ENCODE measurements at places on chromosomes 5 and 9. TPM values are rescaled to one million over a fixed set of nuclear protein-coding genes. Genes with fewer than 3 reads are reported as not detected.
A peak's percentile ranks its signal among the peaks of the same experiment; 100 is the strongest.

DNA sequence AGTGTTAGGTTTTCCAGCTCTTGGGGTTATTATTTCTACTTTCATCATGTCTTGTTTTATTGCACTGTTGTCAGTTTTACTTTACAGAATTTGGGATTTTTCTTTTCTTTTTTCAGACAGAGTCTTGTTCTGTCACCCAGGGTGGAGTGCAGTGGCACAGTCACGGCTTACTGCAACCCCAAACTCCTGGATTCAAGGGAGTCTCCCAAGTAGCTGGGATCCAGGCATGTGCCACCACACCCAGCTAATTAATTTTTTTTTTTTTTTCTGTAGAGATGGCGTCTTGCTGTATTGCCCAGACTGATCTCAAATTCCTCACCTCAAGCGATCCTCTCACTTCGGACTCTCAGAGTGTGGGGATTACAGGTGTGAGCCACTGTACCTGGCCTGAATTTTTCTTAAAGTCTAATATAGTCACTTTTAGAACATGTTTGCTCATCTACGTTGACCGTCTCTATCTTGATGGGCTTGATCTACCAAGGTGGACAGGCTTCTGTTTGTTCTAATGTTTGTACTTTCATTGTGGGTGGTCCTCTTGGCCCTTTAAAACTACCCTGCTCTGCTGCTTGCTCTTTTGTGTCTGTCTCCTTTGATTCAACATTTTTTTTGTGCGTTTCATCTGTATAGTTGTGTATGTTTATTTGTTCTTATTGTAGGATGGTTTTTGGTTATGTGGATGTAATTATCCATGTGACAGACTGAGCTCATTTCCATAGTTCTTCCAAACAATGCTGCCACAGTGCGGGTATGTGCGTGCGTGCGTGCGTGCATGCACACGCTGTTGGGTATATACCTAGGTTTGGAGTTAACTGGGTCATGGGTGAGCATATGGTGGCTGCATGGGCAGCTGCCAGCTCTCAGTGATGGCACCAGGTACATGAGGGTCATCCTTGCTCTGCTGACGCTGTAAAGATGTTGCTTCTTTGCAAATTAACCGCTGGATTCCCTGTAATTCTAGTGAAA is 18.1 kb downstream of the PRRC2B start:
- no peak for DNase-seq

- no peak for DNase-seq
These were observed 49.9 kb downstream of the FGF18 start for GRCh38 chr5:171469326-171469725.

GRCh38 chr5:142680605-142681259 is 5.2 kb downstream of the FGF1 start:
- DNase-seq, result peak; percentile 88

The C5orf58 gene
- total RNA-seq, result 2.4 TPM

- DNase-seq, result no peak
These were observed 11.6 kb upstream of the PRR16 start for GRCh38 chr5:120452471-120452870.

The TMC1 gene
- not detected for total RNA-seq

The LCN1 gene
- total RNA-seq, result not detected

GRCh38 chr5:155772009-155772662 is 554.8 kb upstream of the SGCD start:
- no peak for DNase-seq

GRCh38 chr9:3215658-3216057 is 310.1 kb downstream of the RFX3 start:
- DNase-seq, result no peak

The GRAMD2B gene
- 5.2 TPM for total RNA-seq

GRCh38 chr5:42285230-42285629 is 138.0 kb upstream of the GHR start:
- no peak for DNase-seq

GRCh38 chr9:75019022-75019421 is 9.1 kb downstream of the CARNMT1 start:
- DNase-seq, result no peak

The KCTD16 gene
- 0.03 TPM for total RNA-seq

DNA sequence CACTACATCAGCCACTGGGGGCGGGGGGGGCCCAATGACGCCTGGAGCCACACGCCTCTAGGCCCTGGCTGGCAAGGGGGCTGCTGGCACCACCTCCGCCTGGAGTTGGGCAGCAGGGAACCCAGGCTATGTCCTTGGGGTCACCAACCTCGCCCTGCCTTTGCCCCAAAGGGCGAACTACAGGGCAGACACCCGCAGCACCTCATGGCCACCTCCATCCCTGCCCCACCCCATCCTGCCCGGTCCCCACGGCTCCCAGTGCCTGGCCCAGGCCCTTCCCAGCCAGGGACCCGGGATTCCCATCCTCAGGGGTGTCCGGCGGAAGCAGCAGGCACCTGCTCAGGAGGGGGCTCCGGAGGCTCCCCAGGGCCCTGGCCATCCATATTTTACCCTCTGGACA is 37.0 kb downstream of the NACC2 start:
- DNase-seq, result no peak

DNA sequence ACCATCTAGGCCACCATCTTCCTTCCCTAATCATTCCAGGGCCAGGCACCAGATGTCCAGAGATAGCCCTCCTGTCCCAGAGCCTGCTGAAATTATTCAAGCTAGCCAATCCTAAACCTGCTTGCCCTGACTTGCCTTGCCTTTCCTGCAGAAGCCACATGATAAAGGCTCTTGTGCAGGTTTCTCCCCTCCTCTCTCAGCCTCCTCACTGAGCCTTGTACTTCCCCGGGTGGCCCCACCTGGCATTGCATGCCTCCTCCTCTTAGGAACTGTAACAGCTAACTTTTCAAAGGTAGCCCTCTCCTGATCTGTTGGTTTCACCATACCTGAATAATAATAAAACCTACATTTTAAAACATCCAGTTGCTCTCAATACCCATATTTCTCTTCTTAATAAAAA is 42.6 kb downstream of the DIRAS2 start:
- DNase-seq, result no peak

GRCh38 chr5:61098251-61098995 is 63.8 kb downstream of the SMIM15 start:
- DNase-seq, result no peak

DNA sequence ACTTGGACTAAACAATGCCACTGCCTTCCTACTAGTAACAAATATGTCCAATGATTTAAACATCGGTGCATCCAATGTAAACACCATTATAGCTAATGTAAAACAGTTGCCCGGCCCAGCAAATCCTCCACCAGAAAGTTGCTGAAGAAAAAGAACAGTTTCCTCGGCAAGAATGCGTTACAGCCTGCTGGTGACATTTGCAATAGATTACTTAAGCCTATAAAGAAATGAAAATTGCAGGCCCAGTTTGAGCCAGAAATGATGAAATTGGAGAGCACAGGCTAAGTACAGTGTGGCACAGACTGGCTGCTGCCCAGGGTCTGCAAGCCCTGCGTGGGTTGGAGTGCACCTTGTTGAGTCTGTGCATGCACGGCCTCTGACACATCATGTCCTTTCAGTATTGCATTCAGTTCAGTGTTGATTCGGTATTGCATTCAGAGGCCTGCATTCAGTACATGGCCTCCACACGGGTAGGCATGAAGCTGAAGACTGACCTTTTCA is 406.0 kb upstream of the KLF4 start:
- no peak for DNase-seq

The ARL14EPL gene
- total RNA-seq, result 0.17 TPM

GRCh38 chr5:107808671-107809137 is 138.0 kb upstream of the EFNA5 start:
- peak; percentile 17 for DNase-seq

GRCh38 chr5:56700711-56701110 is 114.6 kb upstream of the MAP3K1 start:
- DNase-seq, result no peak

GRCh38 chr5:58851153-58851552 is 268.3 kb downstream of the RAB3C start:
- DNase-seq, result no peak

- DNase-seq, result no peak
These were observed at the start of gene CATSPER3 for GRCh38 chr5:134967607-134968006. CATSPER3 (plus strand) TSS chr5:134967907; CDS start chr5:134967992, 85 bp downstream.

DNA sequence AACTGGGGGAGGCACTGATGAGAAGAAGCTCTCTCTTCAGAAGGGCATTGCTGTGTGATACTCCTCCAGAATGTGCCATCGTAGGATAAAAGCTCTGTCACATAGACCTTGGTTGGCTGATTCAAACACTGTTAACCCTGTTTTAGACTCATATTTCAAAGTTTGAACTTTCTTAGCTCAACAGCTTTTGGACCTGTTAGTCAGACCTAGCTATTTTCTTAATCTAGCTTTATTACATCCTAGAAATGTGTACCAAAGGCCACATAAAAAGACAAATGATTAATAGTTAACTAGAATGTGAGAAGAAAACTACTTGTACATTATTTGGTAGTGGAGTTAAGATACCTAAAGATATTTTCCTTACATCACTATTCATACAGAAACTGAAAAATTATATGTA is 4.3 kb downstream of the RHOBTB3 start:
- no peak for DNase-seq

GRCh38 chr9:137717776-137718327 is 99.0 kb downstream of the EHMT1 start:
- no peak for DNase-seq

The PTPN3 gene
- 5.0 TPM for total RNA-seq
